ENCODE measurements at places on chromosomes 2 and 18.

GRCh38 chr2:212078103-212078502 is 460.5 kb downstream of the ERBB4 start:
- DNase-seq, result no peak

DNA sequence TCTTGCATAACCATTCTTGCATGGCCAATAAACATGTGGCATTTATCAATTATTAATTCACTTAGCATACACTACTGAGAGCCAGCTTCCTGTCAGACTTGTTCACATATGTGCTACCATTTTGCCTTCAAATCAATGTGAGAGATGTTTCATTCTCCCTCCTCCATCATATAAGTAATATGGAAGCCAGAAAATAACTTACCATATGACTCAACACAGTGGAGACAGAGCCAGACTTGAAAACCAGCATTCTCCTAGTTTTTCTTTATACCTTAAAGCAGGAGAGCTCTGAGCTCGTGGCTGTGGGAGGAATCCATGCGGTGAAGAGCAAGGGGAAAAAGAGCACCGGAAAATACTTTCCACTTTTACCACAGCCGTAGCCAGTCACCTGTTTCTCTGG is 215.0 kb upstream of the LRATD1 start:
- DNase-seq, result no peak

DNA sequence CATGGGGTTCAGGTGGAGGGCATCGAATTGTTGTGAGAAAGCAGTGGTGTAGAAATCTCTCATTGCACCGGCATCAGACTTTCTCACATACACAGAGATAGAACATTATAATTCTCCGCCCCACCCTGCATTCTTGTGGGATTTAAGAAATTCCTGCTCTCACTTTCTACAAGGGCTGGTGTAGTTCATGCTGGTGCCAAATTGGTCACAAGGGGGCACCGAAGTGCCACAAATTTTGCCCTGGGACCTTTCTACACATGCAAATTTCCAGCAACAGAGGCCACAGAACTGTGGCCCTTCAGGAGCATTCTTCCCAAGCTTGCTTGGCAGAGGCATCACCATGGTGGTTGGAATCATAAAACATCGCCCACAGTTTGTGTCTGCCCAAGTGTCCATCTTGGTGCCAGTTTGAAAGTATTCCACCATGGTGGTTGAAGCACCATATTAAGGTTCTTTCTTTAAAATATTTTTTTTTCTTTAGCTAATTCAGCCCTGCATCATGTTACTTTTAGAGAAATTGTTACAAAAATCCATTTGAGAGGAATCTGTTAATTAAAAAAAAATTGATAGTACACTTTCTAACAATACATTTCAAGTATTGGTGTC is 521.2 kb upstream of the FANCL start:
- peak; percentile 77 for DNase-seq

GRCh38 chr2:145350011-145350410 is 830.1 kb upstream of the ZEB2 start:
- DNase-seq, result no peak

DNA sequence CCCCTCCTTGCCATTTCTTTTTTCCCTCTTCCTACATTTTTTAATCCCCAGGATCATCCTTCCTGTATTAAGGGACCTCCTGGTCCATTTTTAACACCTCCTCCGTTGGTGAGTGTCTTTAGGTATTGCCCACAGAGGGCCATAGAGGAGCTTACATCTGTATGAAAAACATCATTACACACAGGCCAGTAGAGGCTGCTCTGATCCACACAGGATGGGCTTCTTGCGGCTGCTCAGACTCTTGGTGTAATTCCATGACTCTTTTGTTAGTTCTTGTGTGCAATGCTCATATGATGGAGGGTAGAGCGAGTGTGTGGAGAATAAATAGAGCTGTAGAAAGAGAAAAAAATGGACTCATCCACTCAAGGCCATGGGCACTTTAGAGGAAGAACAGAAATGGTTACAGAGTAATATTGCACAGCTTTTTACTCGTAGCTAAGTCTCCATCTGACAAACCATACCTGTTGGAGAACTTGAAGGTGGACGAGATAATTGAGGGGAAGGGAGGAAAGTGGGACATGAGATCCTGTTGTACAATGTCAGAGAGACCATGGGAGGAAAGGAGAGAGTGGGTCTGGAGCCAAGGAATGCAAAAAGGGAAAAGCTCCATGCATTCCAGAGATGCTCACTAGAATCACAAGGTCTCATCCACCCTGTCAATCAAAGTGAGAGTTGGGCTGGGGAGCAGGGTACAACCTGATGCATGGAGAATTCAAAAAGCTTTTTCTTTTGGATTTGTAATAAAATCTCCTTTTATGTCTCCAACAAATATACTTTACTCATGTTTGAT is 129.7 kb upstream of the TNP1 start:
- DNase-seq, result peak; percentile 4

DNA sequence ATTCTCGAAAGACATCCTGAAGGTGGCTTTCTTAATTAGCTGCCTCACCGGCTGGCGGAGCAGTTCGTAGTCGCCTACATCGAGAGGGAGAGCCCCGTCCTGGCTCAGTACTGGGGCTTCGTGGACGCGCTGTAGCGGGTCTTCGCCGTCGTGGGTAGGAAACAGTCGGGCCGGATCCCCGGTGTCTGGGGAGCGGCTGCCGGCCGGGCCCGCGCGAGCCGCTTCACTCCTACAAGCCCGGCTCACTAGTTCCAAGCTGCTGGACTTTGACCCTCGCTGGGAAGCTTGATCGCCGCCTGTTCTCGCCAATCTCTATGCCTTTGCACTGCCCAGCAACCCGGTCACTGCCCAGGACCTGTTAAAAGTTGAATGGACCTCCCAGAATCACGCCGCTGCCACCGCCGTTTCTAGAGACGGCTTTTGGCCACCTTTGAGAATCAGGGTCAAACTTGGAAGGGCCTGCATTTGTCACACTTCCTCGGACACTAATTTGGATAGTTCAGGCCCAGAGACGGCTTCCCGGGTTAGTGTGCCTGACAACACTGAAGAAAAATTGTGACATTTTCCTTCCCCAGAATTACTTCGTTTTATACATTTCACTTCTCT is 41.4 kb upstream of the AKAIN1 start:
- peak; percentile 29 for DNase-seq

DNA sequence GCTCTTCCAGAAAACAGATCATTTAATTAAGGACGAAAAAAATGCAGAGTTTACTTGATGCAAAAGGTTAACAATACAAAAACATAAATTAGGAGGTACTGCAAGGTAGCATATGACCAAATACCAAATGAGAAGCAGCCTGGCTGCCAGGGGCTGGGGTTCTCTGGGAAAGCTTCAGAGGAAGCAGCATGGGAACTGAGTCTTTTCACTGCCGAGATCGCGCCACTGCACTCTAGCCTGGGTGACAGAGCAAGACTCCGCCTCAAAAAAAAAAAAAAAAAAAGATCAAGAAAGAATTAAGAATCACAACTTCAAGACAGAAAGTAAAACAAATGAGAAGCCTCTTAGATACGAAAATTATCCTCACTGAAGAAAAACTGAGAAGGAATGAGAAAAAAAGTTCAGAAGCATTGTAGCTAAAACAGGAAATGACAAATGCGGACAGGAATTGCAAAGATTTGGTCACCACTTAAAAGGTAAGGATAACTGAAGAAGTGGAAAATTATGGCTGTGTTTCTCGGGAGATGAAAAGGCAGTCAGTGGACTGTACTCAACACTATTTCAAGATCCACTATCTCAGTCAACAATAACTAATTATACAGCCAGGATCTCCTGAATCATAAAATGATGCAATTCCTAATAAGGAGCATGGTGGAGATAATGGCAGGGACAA is 4.3 kb downstream of the SEPTIN10 start:
- DNase-seq, result peak; percentile 69

DNA sequence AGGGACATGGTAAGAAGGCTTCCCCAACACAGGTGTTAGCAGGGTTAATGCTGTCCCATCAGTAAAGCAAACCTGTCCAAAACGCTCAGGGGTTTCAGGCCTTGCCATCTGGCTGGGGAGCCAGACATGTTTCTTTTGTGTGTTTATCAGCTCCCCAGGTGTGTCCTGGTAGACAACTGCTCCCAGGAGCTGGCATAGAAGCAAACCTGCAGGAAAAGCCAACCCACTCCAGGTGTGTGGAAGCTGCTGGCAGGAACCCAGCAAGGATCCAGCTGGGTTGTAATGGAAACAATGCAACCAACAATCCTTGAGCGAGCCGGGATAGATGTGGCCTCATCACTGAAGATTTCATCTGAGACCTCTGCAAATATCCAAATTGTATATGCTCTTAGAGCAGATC is 123.1 kb downstream of the RAB3GAP1 start:
- no peak for DNase-seq

GRCh38 chr2:216872624-216873023 is 12.8 kb upstream of the TNP1 start:
- no peak for DNase-seq

DNA sequence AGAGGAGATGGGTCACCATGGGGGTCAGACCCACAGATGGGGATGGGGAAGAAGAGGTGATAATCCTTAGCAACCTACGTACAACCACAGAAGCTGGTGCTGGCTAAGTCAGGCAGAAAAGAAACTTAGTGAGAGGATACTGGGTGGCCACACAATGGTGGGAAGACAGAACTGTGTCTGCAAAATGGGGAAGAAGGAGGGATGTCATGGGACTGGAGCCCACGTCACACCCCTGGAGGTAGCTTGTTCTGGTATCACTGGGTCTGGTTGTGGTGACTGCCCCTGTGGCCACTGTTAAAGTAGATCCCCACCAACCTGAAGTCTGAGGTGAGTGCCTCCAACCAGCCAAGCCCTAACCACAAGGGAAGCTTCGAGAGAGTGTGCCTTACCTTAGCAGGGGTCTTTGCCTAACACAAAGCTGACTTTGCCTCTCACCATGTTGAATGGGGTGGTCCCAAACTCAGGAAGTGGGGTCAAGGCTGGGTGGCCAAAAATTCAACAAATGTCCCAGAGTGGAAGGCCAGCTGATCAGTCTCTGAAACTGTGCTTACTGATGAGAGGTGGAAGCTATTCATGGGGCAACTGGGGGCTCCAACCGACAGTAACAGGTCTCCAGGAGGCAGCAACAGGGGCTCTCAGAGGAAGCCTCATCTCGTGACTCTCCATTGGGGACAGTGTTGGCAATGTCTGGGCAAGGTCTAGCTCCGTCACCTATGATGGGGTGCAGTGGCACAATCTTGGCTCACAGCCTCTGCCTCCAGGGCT is 64.8 kb upstream of the SLC1A4 start:
- no peak for DNase-seq

DNA sequence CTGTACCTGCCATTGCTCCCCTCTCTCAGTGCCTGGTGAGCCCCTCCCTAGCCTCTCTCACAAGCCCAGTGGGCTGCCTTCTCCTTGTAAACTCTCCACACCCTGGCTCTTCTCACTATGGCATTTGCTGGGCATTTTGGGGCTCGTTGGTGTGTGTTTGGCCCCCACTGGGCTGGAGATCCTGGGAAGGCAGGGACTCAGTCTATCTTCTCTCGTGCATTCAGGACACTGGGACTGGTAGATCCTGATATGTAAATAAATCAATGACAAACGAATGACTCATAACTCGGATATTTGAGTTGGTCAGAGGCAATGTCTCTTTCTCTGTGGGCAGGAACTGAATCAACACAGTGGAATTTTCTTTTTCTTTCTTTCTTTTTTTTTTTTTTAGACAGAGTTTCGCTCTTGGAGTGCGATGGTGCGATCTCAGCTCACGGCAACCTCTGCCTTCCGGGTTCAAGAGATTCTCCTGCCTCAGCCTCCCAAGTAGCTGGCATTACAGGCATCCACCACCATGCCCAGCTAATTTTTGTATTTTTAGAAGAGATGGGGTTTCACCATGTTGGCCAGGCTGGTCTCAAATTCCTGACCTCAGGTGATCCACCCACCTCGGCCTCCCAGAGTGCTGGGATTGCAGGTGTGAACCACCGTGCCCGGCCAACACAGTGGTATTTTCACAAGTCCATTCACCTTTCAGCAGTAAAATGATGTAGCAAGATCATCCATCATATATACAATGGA is 144.6 kb upstream of the SPRED2 start:
- DNase-seq, result peak; percentile 86

DNA sequence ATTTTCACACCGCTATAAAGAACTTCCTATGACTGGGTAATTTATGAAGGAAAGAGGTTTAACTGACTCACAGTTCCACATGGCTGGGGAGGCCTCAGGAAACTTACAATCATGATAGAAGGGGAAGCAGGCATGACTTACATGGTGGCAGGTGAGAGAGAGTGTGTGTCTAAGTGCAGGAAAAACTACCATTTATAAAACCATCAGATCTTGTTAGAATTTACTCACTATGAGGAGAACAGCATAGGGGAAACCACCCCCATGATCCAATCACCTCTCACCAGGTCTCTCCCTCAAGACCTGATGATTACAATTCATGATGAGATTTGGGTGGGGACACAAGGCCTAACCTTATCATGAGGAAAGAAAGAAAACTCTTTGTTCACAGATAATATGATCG is 174.6 kb downstream of the SRBD1 start:
- no peak for DNase-seq

DNA sequence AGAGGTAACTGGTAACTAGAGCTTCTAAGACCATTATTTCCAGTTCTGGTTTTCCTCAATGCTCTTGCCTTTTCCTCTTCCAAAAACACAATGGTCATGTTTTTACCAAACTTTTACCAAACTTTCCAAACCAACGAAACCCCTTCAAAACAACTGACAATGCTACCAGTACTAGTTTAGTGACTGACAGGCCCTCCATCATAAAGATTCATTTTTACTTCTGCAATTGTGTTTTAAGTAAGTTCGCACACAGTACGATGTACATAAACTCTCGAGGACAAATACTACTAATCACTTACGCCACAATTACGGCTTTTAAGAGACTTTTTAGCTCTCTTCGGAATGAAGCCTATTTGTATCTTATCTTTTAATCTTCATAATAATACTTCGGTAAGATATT is 900 bp downstream of the C18orf32 start:
- DNase-seq, result no peak

GRCh38 chr2:16664809-16665747 is 556 bp downstream of the CYRIA start:
- no peak for DNase-seq

- no peak for DNase-seq
Observed at GRCh38 chr18:10145546-10145945, 231.7 kb downstream of the VAPA start.

GRCh38 chr2:81324046-81324445 is 1019.5 kb upstream of the LRRTM1 start:
- peak; percentile 0 for DNase-seq

- peak; percentile 43 for DNase-seq
Observed at GRCh38 chr2:219507581-219508443, 6.5 kb upstream of the ASIC4 start.

DNA sequence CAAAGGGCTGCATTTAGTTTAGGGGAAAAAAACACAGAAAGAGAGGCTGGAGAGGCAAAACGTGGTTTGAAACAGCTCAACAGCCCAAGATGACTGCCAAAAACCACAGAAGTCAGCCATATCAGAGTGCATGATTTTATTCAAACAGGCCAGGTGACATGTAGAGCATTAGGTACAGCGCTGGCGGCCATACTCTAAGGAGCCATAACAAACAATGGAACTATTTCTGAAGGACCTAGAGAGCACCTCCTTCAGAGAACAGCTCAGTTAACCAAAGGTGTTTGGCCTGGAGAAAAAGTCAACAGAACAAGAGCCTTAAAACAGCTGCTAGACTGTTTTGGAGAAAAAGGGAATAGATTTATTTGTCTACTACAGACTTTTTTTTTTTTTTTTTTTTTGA is 2.6 kb downstream of the THADA start:
- no peak for DNase-seq

GRCh38 chr2:21367421-21367820 is 243.7 kb downstream of the TDRD15 start:
- no peak for DNase-seq

GRCh38 chr2:118633371-118634018 is 214.0 kb downstream of the EN1 start:
- DNase-seq, result no peak
